ENCODE measurements at places on chromosomes 6 and 20.
A peak's percentile ranks its signal among the peaks of the same experiment; 100 is the strongest.

GRCh38 chr20:41306061-41306727, 11.3 kb downstream of the ZHX3 start:
- no peak for DNase-seq

DNA sequence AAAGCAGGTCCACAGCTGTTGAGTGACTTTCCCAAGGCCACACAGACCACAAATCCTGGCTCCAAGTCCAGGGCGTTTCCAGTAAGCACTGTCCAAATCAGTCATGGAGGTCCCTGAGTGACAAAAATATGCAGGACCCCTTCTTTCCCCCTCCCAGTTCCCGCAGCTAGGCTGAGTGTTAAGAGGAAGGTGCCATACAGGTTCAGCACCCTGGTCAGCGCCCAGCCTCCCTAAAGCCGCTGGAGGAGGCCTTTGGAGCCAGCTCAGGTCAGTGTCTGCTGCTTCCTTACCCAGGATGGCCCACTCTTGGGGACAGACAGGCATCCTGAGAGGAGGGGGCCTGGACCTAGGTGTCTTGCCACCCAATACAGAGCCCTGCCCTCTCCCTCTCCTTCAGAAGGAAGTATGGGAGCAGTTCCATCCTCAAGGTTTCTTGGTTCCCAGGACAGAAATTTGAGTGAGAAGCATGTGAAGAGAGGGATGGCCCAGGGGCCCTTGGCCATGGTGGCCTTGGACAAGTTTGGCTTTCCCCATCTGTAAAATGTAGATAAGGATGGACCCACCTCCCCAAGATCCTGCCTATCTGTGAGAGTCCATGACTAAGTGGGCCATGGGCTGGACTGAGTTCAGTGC, 13.2 kb downstream of the TMEM74B start:
- peak; percentile 67 for DNase-seq

DNA sequence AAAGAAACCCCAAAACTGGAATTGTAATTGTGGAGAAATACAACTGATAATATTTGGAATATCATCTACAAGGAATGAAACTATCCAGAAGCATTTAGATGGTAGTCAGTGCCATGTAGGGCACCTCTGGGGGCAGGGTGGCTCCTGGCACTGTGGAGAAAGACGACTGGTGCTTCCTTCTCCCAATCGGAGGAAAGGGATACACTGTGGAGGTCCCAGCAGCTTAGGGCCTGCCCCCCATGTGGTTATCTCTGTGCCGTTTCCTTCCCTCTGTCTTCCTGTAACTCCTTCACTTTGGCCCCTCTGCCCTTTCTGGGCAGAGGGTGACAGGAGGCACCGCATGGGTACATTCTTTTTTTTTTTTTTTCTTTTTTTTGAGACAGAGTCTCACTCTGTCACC, 178.4 kb downstream of the MTHFD1L start:
- DNase-seq = no peak

- no peak for DNase-seq
Measured at GRCh38 chr6:105153676-105154075, 26.1 kb downstream of the POPDC3 start.

DNA sequence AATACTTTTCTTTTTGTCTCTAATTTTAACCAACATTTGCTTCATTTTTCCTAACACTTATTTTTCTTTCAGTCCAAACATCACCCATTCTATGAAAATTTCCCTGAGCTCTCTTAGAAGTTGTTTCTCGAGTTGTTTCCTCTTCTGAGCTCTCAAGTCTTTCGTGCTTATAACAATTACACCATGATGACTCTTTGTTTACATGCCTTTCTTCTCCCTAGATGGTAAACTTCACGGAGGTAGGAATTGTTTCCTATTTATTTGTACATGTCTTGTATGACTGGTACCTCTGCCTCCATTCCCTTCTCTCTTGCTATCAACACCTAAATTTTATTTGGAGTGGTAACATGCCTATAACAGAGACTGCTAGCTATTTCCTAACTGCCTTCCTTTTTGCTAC, 6.4 kb downstream of the BLOC1S5 start:
- DNase-seq = no peak

GRCh38 chr20:49889935-49890333, 25.4 kb downstream of the SPATA2 start:
- no peak for DNase-seq

Data from OCI-M1 (cell line).